ENCODE measurements at places on chromosomes 7 and 10.

- DNase-seq = no peak
Observed at GRCh38 chr7:2626498-2627117, 5.2 kb upstream of the TTYH3 start.

GRCh38 chr10:50874723-50875122 is 10.7 kb downstream of the A1CF start:
- no peak for DNase-seq

GRCh38 chr10:69506487-69506833 is 55.2 kb downstream of the TSPAN15 start:
- no peak for DNase-seq

GRCh38 chr10:49620286-49620810 is 6.5 kb downstream of the CHAT start:
- DNase-seq = no peak

GRCh38 chr7:159130820-159131219 is 13.8 kb downstream of the VIPR2 start:
- DNase-seq = no peak

- DNase-seq = no peak
Observed at GRCh38 chr7:6563936-6564770, 12.9 kb upstream of the GRID2IP start.

- DNase-seq = no peak
Observed at GRCh38 chr10:52353960-52354394, 39.9 kb downstream of the DKK1 start.
